Activated T-cell treated with anti-CD3 and anti-CD28 coated beads, Interleukin-2, amount 50 U/mL, for 48 hours (primary cell): ENCODE measurements at places on chromosomes 5 and 9.

DNA sequence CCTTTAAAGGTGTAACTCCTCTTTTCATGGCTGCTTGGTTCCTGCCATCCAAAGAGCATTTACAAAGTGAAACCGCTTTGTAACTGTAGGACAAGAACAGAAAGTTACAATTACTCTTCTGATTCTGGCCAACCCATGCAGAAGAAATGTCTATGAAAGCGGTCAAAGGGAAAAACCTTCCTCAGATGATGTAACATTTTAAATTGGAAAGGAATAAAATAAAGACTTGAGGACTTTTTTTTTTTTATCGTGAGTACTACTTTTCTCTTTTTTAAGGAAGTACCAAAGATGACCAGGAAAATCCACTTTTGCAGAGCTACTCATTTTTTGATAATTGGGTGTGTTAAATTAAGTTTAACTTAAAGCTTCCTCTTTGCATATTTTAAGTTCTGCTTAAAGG is 13.0 kb upstream of the C9orf72 start:
- DNase-seq: no peak

DNA sequence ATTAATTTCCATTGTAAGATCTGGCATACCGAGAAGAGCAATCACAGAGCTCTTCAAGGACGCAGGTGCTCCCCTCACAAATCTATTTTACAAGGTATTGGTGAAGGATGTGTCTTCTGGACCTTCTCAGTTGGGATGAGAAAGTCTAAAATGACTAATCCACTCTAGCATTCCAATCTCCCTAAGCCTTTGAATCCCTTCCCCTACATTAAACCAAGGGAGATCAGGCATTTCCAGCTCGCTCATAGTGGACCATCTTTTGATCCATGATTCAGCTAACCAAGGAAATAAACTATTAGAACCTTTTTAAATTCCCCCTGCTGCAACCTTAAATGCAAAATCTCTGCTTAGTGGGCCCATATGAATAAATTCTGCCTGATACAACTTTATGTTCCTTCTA is 95.9 kb upstream of the FBN2 start:
- no peak for DNase-seq

DNA sequence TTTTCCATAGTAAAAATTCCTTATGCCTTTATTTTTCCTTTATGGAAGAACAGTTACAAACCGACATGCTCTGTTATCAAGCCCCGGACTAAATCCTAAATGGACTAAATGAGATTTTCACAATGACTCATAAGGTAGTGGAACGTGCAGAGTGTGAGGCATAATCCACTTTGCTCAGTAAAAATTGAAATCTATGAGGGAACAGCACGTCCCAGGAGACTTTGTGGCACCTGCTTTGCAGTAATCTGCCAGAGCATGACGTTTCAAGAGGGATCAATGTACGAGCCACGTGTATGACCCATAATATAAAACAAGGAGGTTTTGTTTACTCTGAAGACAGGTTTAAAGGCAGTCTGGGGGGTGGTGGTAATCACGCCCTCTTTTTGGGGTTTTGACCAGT is 83.8 kb upstream of the GNA14 start:
- no peak for DNase-seq

GRCh38 chr9:87830446-87830845 is 52.2 kb upstream of the SPATA31E1 start:
- DNase-seq: no peak

GRCh38 chr5:111494355-111494999 is 17.9 kb downstream of the STARD4 start:
- DNase-seq: no peak

- no peak for DNase-seq
Observed at GRCh38 chr5:149489605-149490037, 61.6 kb downstream of the CSNK1A1 start.

- DNase-seq: no peak
Observed at GRCh38 chr5:112643339-112643971, 94.2 kb upstream of the APC start.

GRCh38 chr5:114727358-114727757 is 365.5 kb downstream of the KCNN2 start:
- no peak for DNase-seq

DNA sequence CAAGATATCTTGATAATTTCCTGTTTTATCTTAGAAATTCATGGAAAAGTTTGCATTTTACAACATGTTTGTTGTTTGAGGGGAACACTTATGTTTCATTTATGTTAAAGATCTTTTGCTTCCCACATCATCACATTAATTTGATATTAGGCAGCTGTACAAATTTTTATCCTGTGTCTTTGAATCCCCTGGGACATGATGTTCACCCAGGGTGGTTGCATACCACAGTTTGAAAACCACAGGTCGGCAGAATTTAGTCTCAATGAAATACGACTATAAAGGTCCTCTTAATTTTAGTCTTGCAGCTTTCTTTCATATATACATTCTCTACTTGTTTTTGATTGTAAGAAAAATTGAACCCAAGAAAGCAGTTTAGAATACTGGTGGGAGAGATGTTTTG is 3.7 kb downstream of the NAA35 start:
- no peak for DNase-seq

DNA sequence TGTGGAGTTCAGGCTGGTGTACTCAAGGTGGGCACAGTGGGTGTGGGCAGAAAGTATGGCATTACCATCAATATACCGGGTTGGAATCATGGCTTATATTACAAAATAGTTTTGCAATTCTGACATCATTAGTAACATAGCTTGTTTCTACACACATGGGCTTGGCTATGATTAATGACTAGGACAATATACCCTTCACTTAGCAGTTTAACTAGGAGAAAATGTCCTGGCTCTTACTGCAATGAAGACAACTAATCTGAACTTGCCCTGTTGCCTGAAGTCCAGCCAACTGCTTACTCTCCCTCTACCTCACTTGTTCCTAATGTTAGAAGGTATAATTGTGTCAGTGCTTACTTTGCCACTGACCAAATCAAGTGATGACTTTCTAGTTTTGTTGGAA is 612.5 kb downstream of the EFNA5 start:
- DNase-seq: no peak
